A549 treated with DMSO at 1 μM for 4 hours (cell line): ENCODE measurements at places on chromosomes 3 and 15. TPM values are rescaled to one million over a fixed set of nuclear protein-coding genes. Genes with fewer than 3 reads are reported as not detected.

Gene ITIH1
- total RNA-seq, result not detected in 5 replicates

Gene COLQ
- total RNA-seq, result 0.15 to 0.63 TPM (median 0.42 TPM) in 5 replicates

Gene USP50
- total RNA-seq, result not detected in 5 replicates

Gene ZMYND10
- 0.53 to 1.2 TPM (median 1.00 TPM) in 5 replicates for total RNA-seq

Gene ANAPC13
- total RNA-seq, result 45.4 to 54.0 TPM (median 50.5 TPM) in 5 replicates

Gene IGDCC3
- total RNA-seq, result 0.05 to 0.21 TPM (median 0.12 TPM) in 4 of 5 replicates, not detected in the other

Gene DOCK3
- total RNA-seq, result 0.37 to 0.50 TPM (median 0.43 TPM) in 5 replicates
